MCF 10A (cell line): ENCODE measurements at places on chromosomes 5 and 9.

- DNase-seq = no peak
These were observed 3.9 kb downstream of the FLT4 start for GRCh38 chr5:180645274-180646204.

DNA sequence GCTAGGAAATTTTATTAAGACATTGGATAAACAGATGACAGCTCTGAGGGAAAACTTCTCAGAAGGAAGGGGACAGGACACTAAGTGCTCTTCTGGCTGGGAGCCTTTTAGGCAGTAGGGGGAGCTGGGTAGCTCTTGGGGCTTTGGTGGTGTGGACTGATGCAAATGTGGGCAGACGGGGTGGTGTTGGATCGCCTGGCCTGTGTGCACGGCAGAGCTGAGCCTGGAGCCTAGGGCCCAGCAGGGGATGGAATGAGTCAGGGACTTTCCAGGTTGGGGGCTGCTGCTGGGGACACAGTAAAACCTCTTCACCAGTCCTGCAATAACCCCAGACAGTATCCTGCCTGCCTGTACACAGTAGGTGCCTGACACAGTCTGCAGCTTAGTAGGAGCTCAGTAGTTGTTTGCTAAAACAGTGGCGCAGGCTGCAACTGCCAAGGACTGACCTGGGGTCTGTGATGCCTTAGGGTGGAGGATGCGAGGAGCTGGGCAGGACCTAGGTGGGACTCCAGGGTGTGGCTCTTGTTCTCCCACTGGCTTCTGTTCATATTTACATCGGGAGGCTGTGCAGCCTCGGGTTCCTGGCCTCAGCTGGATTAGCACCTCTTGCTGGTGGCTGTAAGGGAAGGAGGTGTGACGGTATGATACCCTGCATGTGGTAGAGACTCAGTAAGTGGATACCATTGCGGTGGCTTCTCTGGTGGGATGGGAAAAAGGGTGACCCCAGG, 83.8 kb downstream of the DAB2IP start:
- DNase-seq = peak; percentile 73

- DNase-seq = no peak
These were observed 282.9 kb downstream of the ARHGAP26 start for GRCh38 chr5:143052967-143053682.

- no peak for DNase-seq
These were observed 3.7 kb upstream of the B4GALT7 start for GRCh38 chr5:177595991-177596774.

DNA sequence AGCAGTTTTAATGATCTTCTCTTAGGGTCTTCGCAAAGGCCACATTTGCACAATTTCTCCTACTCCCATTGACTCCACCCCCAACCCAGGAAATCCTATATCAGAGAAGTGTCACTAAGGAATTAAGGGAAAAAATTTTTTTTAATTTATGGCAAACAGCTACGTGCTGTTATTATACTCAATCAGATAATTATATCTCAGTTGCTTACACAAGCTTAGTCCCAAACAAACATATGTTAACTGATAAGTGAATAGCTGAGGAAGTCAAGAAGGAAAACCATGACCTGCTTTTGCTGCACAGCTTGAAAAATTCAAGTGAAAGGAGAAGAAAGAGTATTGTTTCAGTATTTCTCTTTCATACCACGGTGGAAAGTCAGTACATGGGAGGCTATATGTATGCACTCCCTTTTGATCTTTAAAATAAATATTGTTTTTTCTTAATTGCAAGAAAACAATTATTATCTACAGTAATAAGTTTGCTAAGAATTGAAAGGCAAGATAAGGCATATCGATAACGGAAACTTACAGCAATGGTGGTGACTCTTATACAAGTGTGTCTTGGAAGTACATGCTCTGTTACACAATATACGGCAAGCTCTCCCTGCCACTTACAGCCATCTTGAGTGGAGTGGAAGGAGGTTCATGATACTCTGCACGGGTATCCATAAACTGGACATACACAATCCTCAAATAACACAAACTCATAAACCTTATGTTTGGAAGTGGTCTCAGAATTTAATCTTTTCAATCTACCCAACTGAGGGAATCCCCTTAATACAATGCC, 167.9 kb upstream of the FREM1 start:
- DNase-seq = no peak

DNA sequence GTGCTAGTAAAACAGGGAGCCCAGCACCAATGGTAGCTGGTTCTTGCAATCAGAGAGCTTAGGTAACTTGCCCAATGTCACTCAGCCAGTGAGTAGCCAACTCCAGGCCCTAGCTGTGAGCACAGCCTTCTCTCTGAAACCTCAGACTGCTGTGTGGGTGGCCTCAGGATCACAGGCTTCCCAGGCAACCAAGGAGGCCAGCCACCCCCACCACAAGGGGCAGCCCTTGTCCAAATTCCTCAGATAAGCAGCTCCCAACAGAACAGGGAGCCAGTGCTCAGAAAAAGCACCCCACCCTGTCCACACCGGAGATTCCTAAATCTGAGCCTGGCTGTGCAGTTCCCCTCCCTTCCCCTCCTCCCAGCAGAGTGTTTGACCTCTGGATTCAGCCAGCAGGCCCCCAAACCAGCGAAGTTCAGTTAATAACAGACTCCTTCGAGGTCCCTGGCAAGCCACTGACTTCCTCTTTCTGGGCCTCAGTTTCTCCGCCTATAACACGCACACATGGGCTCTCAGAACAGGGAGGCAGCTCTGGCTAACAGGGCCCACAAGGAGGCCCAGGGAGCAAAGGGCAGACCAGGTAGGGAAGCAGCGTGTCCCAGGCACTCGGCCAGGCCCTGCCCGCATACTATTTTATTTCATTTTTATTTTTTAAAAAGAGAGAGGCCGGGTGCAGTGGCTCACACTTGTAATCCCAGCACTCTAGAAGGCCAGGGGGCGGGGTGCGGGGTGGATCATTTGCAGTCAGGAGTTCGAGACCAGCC, 2.7 kb downstream of the EEIG1 start:
- peak; percentile 56 for DNase-seq

DNA sequence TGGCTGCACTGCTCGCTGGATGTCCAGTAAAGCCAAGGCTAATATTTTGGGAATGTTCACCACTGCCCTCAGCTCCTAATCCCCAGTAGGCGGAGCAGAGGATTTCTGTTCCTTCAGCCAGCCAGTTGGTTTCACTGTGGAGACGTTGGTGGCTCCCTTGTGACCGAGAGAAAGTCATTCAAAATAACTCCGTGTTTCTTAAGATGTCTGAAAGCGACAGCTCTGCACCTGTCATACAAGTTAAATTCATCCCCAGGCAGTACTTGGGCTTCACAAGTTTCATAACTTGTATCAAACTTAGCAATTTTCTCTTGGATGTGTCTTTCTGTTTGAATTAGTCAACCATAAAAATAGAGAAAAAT, 382 bp upstream of the CDKN2B start:
- no peak for DNase-seq

DNA sequence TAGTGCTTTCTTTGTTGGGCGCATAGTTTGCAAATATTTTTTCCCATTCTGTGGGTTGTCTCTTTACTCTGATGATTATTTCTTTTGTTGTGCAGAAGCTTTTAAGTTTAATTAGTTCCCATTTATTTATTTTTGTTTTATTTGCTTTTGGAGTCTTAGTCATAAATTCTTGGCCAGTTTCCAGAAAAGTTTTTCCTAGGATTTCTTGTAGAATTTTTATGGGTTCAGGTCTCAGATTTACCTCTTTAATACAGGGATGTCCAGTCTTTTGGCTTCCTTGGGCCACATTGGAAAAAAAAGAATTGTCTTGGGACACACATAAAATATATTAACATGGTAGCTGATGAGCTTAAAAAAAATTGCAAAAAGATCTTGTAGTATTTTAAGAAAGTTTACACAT, 122.0 kb downstream of the WDR70 start:
- DNase-seq = peak; percentile 21

DNA sequence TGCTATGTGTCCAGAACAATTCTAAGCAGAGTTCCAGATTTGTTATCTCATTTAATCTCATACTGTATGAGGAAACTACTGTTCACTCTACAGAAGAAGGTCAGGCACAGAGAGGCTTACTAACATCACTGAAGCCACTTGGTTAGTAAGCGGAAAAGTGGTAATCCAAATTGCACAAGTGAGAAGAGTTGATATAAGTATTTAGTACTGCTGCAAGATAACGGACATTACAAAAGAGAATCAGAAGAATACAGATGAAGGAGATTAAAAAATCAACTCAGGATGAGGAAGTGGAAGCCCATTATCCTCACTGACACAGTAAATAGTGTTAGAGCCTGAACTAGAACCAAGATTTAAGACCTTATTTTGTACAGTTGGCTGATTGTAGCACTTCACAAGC, 22.3 kb upstream of the TLR4 start:
- DNase-seq = no peak
